ENCODE measurements at places on chromosomes 2 and 18. TPM values are rescaled to one million over a fixed set of nuclear protein-coding genes. Genes with fewer than 3 reads are reported as not detected.

- H3K27me3 ChIP-seq: no peaks in the 10 kb centered on the region
- no peak for DNase-seq
- peaks cover 14% of the 10 kb centered on the region for H3K36me3 ChIP-seq
- H3K27ac ChIP-seq: no peak overlapping the region
- H3K4me1 ChIP-seq: no peaks in the 10 kb centered on the region
These were observed 52.6 kb upstream of the EMILIN2 start for GRCh38 chr18:2794159-2794558.

DNA sequence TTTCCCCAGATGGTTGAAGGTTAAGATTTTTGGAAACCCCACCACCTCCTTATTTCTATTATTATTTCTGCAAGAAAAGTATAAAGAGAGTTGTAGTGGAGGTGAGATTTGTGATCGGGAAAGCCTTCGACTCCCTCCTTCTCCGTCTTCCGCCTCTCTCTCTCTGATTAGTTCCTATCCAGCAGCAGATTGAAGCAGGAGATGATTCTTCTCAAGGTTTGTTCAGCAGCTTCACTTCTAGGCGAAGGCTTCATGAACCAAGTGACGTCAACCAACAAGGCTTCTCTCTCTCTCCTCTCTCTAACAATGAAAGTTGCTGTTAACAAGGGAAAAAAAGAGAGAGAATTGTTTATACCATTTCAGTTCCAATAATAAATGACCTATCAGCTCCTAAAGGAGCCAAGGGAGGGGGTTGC lies at the start of gene BAZ2B:
TSS of gene BAZ2B (minus strand) at position 263 of the 416 bp plus-strand sequence. CDS start 137,829 bp downstream, outside the sequence.
- peak within 1 kb of the TSS; percentile 73 for H3K4me3 ChIP-seq
- no peaks in the 10 kb centered on the region for H3K36me3 ChIP-seq
- H3K27me3 ChIP-seq: no peaks in the 10 kb centered on the region
- peak within 1 kb of the TSS; percentile 88 for H3K27ac ChIP-seq
- peak; percentile 29 for DNase-seq
- H3K4me1 ChIP-seq: no peaks in the 10 kb centered on the region

DNA sequence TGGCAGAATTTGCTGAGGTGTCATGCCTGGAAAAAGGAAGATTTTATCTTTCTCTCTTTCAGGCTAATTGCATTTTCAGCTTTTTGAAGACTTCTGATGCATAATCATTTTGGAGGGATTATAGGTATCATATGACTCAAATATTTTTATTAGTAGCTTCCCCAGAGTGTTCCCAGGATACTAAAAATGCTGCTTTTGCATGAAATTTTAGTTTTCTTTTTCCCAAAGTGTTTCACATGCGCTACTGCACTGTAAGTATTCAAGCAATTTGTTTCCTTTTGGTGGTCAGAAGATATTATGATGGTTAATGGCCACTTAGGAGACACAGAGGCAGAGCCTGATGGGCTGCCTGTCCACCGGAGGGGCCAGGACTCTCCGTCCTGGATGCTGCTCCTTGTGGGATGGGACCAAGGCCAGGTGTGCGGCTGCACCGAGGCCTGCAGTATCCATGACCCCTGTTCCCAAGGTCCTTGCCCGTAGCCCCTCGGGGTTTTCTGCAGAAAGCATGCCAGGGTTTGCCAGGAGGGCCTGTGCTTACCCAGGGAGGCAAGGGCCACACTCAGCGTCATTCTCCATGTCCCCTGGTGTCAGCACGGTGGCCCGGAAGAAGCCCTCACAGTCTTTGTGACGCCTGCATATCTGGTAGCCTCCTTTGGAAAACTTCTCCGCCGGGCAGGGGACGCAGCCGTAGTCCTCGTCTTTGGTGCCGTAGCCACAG lies 60.2 kb downstream of the EDAR start:
- DNase-seq: no peak
- no peak overlapping the region for H3K4me3 ChIP-seq
- H3K27me3 ChIP-seq: no peaks in the 10 kb centered on the region
- no peak overlapping the region for H3K27ac ChIP-seq
- H3K4me1 ChIP-seq: no peaks in the 10 kb centered on the region

DNA sequence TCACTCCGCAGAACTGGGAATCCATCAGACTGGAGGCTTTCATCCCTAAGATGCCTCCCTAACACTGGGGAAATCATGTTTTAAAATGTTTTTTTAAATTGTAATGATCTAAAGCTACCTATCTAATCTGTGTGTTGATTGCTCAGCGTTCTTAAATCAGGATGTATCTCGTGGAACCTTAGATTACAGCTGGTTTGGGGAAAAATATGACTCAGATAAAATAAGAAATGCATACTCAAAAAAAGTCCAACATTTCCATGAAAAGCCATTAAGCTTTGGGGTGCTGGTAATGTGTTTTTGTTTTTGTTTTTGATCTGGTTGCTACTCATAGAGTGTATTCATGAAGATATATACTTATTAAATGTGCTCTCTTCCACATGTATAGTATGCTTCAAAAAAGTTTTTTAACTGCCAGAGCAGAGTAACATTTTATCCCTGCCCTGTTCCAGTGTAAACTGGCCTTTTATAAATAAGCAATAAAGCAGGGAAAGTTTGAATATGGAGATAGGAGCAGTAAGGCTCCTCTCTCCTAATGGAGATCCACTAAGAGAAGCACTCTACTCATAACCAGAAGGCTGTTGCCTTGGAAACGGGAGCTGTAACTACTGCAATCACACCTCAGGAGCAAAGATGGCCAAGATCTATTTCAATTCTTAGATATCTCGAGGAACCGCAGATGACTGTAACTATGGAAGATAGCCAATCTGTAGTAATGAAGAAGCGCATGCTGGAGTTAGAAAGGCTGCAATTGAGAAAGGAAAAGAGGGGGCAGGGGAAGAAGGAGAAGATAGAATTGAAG lies 41.6 kb downstream of the ANKRD44 start:
- H3K4me3 ChIP-seq: no peak overlapping the region
- H3K36me3 ChIP-seq: no peaks in the 10 kb centered on the region
- H3K27ac ChIP-seq: no peak overlapping the region
- H3K27me3 ChIP-seq: no peaks in the 10 kb centered on the region
- peaks cover 22% of the 10 kb centered on the region for H3K4me1 ChIP-seq

DNA sequence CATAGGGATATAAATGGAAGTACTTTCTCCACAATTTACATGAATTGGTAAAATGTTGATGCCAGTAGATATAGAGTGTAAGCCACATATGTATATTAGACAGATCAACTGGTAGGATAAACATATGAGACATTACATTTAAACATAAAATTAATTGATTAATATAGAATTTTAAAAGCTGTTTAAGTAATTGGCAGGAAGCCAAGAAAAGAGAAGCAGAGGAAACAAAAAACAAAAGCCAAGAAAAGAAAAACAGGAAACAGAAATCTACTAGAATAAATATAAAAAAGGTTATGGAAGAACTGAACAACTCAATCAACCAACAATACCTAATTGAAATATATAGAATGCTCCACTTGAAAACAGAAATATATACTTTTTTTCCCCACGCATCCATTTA lies 920.1 kb upstream of the TMEFF2 start:
- no peaks in the 10 kb centered on the region for H3K4me1 ChIP-seq
- no peaks in the 10 kb centered on the region for H3K27me3 ChIP-seq
- no peak overlapping the region for H3K4me3 ChIP-seq

DNA sequence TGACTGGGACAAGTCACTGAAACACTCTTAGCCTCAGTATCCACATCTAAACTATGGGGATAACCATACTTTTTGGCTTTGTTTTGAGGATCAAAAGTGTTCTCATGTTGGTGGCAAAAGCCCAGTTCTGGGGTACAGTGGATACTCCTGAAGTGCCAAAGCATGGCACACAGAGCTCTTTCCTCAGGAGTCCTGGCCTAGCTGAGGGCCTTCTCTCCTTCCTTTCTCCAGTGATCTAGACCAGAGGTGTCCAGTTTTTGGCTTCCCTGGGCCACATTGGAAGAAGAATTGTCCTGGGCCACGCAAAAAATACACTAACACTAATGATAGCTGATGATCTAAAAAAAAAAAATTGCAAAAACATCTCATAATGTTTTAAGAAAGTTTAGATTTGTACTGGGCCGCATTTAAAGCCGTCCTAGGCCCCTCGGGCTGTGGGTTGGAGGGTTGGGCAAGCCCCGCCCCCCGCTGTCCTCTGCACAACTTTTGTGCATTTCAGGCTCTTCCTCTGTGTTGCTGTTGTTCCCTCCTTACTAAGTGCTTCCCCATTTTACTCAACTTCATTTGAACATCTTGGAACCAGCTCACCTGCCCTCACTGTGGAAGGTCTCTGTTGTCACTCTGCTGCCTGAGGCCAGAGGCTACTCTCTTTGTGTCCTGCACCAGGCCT lies 337.0 kb downstream of the CYRIA start:
- no peak overlapping the region for H3K4me3 ChIP-seq
- H3K27ac ChIP-seq: no peak overlapping the region
- no peaks in the 10 kb centered on the region for H3K4me1 ChIP-seq
- DNase-seq: no peak
- no peaks in the 10 kb centered on the region for H3K36me3 ChIP-seq

SLC5A7 gene
- total RNA-seq: 0.05 TPM

FTCDNL1 gene
- 0.94 TPM for total RNA-seq

GRCh38 chr2:10783421-10783820 lies 29.2 kb downstream of the PDIA6 start:
- H3K27me3 ChIP-seq: no peaks in the 10 kb centered on the region
- no peaks in the 10 kb centered on the region for H3K4me1 ChIP-seq
- no peak for DNase-seq
- H3K36me3 ChIP-seq: peaks cover 80% of the 10 kb centered on the region
- H3K27ac ChIP-seq: no peak overlapping the region

PDE11A gene
- 0.14 TPM for total RNA-seq

HRH4 gene
- total RNA-seq: 0.24 TPM

- no peak overlapping the region for H3K27ac ChIP-seq
- peaks cover 3% of the 10 kb centered on the region for H3K36me3 ChIP-seq
- DNase-seq: no peak
- no peak overlapping the region for H3K4me3 ChIP-seq
- no peaks in the 10 kb centered on the region for H3K27me3 ChIP-seq
These were observed 4.5 kb upstream of the XRCC5 start for GRCh38 chr2:216104691-216105090.

CD8A gene
- total RNA-seq: 181 TPM

DNA sequence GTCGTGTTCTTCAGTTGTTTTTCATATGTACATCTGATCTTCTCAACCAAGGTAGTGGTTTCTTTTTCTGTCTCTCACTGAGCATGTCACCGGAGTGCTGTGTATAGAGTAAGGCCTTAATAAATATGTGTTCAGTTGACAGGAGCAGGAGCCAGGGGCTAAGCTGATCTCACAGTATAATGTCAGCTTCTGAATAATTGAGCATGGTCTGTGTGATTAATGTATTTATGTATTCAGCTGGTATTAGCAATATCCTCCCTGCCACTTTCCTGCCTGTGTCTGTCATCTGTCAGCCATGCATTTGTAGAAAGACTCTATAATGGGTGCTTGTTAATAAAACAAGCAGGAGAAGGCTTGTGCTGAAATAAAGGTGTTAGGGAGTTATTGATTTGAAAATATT lies 198.9 kb downstream of the ADCYAP1 start:
- no peaks in the 10 kb centered on the region for H3K36me3 ChIP-seq
- no peaks in the 10 kb centered on the region for H3K27me3 ChIP-seq
- DNase-seq: no peak
- no peak overlapping the region for H3K27ac ChIP-seq
- no peaks in the 10 kb centered on the region for H3K4me1 ChIP-seq

QPCT gene
- total RNA-seq: 11.4 TPM

DNA sequence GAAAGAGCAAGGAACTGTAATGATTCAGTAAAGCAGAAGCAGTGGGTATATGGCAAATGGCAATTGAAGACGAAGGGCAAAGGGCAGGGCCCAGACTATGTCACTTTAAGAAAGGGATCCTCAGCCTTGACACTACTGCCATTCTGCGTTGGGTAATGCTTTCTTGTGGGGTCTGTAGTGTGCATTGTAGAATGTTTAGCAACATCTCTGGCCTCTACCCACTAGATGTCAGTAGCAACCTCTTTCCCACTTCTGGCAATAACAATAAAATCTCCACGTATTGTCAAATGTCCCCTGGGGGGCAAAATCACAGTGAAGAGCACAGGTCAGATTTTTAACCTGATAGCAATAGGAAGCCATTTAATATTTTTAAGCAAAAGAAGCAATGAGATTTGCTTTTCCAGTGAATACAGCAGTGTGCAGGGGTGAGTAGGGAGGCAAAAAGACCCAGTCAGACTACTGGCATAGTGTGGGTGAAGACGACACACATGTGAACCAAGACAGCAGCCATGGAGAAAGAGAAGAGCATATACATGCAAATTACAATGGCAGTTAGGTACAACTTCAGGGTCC lies 209.5 kb downstream of the DYM start:
- H3K36me3 ChIP-seq: peaks cover under 1% of the 10 kb centered on the region
- H3K27me3 ChIP-seq: no peaks in the 10 kb centered on the region
- no peak overlapping the region for H3K4me3 ChIP-seq
- no peaks in the 10 kb centered on the region for H3K4me1 ChIP-seq
- DNase-seq: peak; percentile 21

- DNase-seq: no peak
- H3K27ac ChIP-seq: no peak overlapping the region
- no peaks in the 10 kb centered on the region for H3K27me3 ChIP-seq
- peaks cover 9% of the 10 kb centered on the region for H3K4me1 ChIP-seq
These were observed 263.8 kb downstream of the PHLPP1 start for GRCh38 chr18:62979176-62979575.

IGFBP2 gene
- 189 TPM for total RNA-seq

GRCh38 chr2:182924306-182924705 lies 57.9 kb upstream of the FRZB start:
- H3K4me3 ChIP-seq: no peak overlapping the region
- no peak overlapping the region for H3K27ac ChIP-seq
- no peaks in the 10 kb centered on the region for H3K27me3 ChIP-seq
- H3K4me1 ChIP-seq: no peaks in the 10 kb centered on the region

LPIN2 gene
- 25.5 TPM for total RNA-seq

DNA sequence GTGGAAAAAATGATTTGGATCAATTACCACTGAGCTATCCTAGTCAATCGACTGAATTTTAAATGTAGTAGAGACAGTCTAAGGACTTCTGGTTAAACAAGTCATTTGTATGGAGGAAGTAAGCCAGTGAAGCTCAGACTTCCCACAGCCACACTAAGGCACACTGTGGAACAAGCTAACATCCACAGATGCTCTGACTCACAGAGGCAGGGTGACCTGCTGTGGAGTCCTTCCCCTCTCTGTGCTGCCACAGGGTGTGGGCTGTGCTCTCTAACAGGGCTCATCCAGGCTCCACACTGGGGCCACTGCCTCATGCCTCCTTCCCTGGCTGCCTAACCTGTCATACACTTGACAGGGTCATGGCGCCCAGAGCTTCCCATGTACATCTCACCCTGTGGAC lies 351.0 kb downstream of the GALR1 start:
- H3K4me1 ChIP-seq: no peaks in the 10 kb centered on the region
- H3K4me3 ChIP-seq: no peak overlapping the region
- H3K36me3 ChIP-seq: no peaks in the 10 kb centered on the region
- H3K27me3 ChIP-seq: no peaks in the 10 kb centered on the region
- no peak for DNase-seq

NCKAP5 gene
- total RNA-seq: 2.0 TPM

GRCh38 chr2:67436221-67436620 lies 39.1 kb downstream of the ETAA1 start:
- H3K27me3 ChIP-seq: no peaks in the 10 kb centered on the region
- no peaks in the 10 kb centered on the region for H3K4me1 ChIP-seq
- no peak overlapping the region for H3K27ac ChIP-seq
- no peak overlapping the region for H3K4me3 ChIP-seq
- no peaks in the 10 kb centered on the region for H3K36me3 ChIP-seq
- no peak for DNase-seq

Measured in thymus (tissue), 14 donors.